Activated CD4-positive, alpha-beta T cell treated with anti-CD3 and anti-CD28 coated beads for 4 hours (primary cell): ENCODE measurements at places on chromosomes 1 and 21.

- DNase-seq: no peak
These were observed 132.2 kb downstream of the ITSN1 start for GRCh38 chr21:33774551-33774950.

DNA sequence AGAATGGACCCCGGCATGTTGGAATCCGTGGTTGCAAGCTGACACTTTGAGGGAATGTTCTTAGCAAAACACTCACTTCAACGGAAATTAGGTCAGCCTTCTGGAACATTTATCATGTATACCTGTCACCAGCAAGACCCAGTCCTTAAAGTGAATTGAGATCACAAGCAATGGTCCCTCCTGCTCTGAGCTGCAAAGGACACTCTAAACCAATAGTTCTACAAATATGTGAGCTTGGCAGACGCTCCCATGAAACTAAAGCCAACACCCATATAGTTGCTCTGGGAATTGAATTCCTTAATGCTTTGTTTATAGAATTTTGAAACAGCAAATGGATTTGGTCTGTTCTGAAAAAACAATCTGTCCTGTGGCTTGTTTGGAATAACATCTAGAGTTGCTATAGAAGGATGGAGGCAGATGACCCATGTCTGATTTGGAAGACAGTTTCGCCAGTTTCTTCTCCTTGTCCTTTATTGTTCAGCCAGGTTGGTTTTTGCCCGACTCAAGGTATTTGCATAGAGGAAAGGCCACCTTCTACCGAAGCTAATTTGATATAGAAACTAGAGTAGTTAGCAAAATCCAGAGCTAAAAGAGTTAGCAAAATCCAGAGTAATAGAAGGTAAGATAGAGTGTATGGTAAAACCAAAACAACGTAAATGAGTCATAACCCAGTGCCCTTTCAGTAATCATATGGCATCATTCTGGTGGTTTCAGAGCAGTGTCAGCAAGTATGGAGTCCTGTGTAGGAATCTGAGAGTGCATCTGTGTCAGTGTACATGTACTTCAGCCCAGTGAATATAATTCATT, 236.2 kb downstream of the NFIA start:
- DNase-seq: no peak

DNA sequence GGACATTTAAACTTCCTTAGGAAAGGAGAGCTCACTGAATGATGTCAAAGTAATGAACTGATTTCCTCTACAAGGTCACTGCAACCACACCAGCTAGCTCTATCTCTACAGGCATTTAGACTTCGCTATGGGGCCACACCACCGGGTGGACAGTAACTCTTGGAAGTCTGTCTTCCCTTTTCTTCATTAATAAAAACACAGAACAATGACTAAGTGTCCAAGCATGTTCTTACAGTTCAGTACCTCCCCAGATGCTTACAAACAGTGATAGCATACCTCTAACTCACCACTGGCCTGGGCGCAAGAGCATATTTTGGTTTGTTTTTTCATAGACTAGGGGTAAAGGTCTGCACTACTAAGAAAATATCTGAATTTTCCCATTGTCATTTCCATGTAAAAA, 54.6 kb downstream of the SIM2 start:
- no peak for DNase-seq

DNA sequence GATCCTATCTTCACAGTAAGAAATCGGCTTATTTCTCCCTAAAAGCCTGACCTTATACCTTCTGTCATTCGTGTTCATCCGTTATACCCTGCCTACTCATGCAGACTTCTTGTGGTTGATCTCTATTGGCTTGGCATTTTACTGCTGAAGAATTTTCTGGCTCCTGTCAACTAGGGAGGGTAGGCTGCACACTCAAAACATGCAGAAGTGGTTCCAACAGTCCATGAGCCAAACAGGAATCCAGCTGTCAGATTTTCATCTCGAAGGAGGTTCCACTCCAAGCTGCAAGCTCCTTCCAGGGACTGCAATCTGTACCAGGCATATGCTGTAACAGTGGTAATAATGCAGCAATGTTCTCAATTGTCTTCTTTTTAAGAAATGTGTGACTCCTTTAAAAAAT, 10.1 kb downstream of the DNAJC11 start:
- no peak for DNase-seq

DNA sequence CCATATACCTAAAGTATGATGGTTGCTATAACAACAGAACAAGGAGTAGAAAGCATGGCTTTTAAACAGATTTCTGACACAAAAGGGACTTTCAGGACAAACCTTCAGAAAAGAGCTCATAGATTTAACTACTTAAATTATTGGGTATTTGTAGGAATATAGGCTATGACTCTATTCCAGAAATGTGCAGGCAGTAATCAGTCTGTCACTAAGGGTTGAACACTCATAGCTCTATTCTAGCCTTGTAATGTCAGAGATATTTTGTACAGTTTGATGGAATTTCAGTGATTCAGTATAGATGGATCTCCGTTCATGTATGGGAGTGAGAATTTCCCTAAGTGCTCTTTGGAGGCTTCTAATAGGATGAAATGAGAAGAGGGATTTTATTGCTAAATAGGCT, 82.8 kb downstream of the EXTL2 start:
- no peak for DNase-seq

DNA sequence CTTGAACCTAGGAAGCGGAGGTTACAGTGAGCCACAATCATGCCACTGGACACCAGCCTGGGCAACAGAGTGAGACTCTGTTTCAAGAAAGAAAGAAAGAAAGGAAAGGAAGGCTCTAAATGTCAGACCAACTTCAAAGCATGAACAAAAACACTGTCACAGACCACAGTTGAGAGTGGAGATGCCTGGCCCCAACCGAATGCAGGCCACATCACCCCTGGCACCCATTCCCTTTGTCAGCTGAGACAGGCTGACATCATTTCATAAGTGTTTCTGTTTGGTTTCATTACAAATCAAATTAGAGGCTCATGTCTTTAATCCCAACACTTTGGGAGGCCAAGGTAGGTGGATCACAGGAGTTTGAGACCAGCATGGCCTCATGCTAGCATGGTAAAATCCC, 28.6 kb upstream of the NADK start:
- DNase-seq: no peak

- DNase-seq: no peak
These were observed 10.2 kb downstream of the COL6A1 start for GRCh38 chr21:45991606-45992300.
